ENCODE measurements at places on chromosomes 7 and 10.
A peak's percentile ranks its signal among the peaks of the same experiment; 100 is the strongest.

DNA sequence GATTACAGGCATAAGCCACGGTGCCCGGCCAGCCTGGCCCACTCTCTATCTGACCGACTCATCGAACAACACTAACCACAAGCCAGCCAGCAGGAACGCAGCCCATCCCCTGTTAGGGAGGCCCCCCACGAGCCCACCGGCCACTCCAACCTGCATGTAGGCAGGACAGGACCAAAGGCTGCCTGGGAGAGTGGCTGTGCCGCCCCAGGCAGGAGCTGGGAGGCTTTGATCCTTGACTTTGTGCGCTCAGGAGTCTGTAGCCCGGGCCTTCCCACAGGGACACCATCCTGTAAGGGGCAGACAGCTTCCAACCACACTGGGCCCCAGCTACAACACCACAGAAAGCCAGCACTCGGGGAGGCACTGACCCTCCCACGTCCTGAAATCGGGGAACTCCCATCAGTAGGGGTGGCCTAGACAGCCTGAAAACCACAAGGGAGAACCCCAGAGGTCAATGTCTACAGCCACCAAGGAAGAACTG lies 29.4 kb downstream of the GRID1 start:
- no peak for DNase-seq

GRCh38 chr7:30224511-30225062 lies 59.8 kb upstream of the ZNRF2 start:
- peak; percentile 77 for DNase-seq

- no peak for DNase-seq
These were observed 754.1 kb downstream of the IPMK start for GRCh38 chr10:57513637-57514036.

GRCh38 chr7:28237363-28237762 lies 56.8 kb upstream of the JAZF1 start:
- DNase-seq, result no peak
